Activated gamma-delta T cell treated with anti-CD3 and anti-CD28 coated beads, Interleukin-2, amount 50 U/mL, for 16 hours (primary cell): ENCODE measurements at places on chromosomes 7 and 10.

- no peak for DNase-seq
Measured at GRCh38 chr10:100374200-100374655, 27.2 kb downstream of the SCD start.

- no peak for DNase-seq
Measured at GRCh38 chr7:96173781-96174180, 148.1 kb downstream of the SLC25A13 start.

DNA sequence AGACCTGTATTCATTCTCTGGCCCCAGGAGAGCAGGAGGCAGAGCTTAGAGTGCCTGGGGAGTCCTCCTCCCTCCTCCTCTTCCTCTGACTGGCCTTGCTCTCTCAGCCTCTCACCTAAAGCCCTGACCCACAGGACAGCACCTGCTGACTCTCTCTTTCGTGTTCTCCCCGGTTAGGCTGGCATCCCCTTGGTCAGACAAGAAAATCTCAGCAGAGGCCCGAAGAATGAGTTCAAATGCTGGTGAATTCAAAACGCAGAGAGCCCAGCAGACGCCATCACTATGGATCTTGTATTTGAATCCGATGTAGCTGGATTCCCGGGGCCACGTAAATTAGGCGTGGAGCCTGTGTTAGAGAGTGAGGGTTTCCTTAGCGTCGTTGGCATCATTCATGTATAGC lies 255.3 kb downstream of the KLF6 start:
- DNase-seq: no peak

GRCh38 chr7:45718464-45719330 lies 144.5 kb downstream of the ADCY1 start:
- no peak for DNase-seq

- no peak for DNase-seq
Measured at GRCh38 chr7:105250706-105251105, 138.0 kb downstream of the SRPK2 start.

GRCh38 chr10:124075231-124075955 lies 18.0 kb downstream of the CHST15 start:
- no peak for DNase-seq

GRCh38 chr7:156074084-156074483 lies 261.8 kb upstream of the SHH start:
- DNase-seq: no peak

DNA sequence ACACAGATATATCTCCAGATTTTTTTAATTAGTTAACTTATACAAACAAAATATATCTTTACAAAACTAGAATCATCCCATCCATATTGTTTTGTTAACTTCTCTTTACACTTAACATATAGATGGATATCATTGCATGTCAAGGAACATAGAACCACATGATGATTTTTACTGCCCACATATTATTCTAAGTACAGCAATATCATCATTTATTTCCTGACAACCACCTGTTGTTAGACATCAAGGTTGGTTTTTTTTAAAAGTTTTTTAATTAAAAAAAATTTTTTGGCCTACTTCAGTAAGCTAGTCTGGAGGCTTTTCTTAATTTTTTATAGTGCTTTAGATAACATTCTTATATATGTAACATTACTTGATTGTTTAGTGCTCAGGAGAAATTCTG lies 38.9 kb upstream of the BAMBI start:
- DNase-seq: no peak

GRCh38 chr10:130932326-130933007 lies 379.1 kb downstream of the TCERG1L start:
- DNase-seq: no peak

GRCh38 chr10:102642736-102643335 lies 1.4 kb upstream of the TRIM8 start:
- no peak for DNase-seq

DNA sequence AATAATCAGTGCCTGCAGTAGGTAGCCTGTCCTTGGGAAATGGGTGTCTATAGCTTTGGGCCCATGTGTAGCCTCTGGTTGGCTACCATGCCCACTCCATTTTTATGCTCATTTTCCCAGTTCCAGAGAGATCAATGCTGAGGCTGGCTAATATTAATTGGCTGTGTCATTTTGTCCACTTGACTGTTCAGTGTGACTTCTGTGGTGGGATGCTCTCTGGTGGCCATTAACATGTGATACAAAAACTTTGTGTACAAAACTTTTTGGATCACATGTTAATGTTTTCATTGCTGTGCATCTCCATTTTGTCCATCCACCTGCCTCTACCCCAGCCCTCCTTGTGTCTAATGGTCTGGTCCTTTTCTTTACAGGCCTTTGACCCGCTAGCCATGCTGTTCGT lies 22.7 kb downstream of the VIM start:
- no peak for DNase-seq

GRCh38 chr10:15167411-15168290 lies 842 bp downstream of the NMT2 start:
- DNase-seq: peak; percentile 24

- no peak for DNase-seq
Measured at GRCh38 chr7:44629829-44630522, 23.5 kb downstream of the OGDH start.

- no peak for DNase-seq
Measured at GRCh38 chr10:55897490-55897921, 463.6 kb downstream of the ZWINT start.

DNA sequence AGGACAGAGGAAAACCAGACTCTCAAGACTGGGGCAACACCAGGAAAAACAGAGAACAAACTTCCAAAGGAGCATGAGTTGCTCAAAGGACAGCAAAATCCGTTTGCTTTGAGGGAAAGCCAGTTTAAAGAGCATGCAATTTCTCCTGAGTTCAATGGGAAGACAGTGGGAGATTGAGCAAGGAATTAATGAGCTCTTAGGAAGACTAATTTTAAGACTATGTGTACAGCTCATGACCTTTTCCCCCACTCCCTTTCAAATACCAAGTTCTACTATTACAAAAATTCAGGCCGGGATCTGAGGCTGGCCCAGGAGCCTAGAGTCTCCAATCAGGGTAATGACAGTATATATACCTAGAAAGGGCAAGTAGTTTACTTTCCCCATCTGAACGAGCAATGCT lies 79.2 kb downstream of the EPDR1 start:
- no peak for DNase-seq

GRCh38 chr10:97475936-97476594 lies 22.2 kb downstream of the MMS19 start:
- DNase-seq: no peak

DNA sequence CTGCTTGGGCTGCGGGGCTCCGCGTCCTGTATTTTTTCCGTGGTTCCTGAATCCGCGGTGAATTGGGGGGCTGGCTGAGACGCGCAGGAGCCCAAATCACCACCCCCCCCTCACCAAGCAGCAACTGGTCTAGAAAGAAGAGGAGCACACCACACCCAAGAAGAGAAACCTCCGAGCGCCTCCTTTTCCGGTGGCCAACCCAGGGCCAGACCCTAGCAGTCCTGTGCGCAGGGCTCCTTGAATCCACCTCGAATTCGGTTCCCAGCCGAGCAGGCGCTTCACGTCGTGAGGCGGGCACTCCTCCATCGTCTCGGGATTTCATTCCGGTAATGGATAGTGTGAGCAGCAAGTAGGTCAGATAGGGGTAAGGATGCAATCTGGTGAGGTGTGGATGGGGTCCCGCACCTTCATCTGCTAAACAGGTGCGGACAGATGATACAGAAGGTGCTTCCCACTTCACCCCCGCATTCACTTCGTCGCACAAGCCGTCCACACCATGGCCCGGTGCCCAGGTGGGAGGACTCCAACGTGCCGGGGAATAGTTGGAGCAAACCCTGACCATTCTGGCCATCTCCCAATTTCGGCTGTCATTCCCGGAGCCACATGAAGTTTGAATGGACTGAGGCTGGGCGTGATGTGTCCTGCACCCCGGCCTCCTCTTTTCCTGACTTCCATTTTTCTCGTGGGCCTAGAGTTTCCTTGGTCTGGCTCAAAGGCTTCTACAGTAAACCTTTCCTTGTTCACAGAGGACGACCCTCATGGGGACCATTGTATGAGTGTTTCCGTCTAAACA lies 19.8 kb upstream of the ZNF273 start:
- no peak for DNase-seq

GRCh38 chr10:70690589-70690988 lies 18.3 kb downstream of the ADAMTS14 start:
- DNase-seq: no peak

GRCh38 chr7:27144781-27145164 lies 1.3 kb upstream of the HOXA5 start:
- DNase-seq: no peak

DNA sequence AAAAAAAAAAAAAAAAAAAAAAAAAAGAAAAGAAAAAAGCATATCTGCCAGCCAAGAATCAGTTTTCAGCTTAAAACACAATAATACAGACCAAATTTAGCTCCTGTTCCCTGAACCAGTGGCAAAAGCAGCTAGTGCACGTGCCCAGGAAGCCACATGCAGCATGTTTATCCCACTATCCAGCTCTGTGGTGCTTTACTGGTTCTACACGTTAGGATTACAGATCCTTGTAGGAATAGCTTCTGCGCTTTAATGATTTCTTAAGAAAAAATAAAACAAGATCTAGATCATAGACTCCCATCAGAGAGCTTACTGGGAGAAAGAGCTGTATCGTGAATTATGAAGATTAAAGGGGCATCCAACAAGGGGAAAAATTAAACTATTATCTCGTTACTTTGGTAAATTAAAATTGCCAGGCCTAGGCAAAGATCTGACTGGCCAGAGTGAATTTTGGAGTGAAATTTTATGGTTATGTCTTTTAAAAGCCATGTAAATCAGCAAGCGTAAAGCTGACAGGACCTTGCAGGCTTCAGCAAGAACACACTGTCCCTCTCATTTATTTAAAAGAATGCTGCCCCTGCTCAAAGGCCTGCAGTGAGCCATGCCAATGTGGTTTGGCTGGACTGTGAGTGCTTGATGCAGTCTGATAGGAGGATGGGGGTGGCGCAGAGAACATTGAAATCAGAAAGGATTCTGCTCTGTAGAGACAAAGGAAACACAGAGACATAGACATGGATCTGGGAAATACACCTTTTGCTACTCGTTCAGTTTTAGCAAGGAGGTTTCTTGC lies 177.3 kb upstream of the PHYHIPL start:
- no peak for DNase-seq

DNA sequence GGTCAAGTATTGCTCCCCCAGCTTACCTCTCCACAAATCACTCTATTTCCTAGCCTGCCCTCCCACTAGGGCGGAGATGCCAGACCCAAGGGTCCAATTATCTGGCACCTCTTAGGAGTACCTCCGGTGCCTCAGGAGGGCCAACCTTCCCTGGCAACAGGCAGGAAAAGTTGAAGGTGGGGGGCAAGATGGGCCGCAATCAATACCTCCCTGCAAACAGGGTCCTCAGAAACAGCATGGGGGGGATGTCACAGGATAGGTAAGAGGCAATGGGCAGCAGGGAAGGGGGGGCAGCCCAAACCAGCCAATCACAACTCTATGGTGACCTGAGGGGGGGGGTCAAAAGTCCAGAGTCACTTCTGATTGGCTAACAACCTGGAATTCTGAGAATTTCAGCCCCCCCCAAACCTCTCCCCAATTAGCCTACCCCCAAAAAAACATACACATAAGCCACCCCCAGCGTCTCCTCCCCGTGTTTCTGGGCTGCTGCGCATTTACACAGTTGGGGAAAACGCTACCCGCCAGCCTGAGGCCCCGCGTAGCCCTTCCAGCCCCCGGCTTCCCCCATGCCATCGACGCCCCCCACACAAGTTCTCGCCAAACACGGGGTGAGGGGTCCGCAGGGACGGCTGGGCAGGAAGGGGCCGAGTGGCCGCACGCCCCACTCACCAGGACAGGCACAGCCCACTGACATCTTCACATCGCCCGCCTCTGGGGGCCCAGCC lies 589 bp downstream of the LDB1 start:
- DNase-seq: no peak

GRCh38 chr7:29684787-29685650 lies 121.3 kb upstream of the WIPF3 start:
- DNase-seq: peak; percentile 15

DNA sequence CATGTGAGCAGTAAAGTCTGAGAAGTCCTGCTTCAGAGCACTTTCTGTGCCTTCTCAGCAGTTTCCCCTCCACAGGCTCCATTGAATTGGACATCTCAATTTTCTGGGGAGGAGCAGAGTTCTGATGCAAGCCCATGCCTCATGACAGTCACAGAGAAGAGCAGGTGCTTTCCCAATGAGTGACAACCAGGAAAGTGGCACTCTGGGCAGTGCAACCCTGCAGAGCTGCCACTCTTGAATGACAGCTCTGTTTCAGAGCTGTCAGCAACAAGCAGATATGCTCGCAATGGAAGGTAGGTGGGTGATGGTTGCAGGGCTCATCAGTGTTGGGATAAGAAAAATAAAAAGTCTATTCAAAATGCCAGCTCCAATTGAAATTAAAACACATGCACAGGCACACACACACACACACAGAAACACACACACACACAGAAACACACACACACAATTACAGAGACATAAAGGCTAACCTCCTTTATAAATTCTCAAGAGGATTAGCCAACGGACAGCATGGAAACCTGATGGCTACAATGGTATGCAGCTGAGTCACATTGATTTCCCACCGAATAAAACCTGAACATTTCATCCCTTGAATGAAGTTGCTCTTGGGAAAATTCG lies 50.5 kb downstream of the C10orf67 start:
- DNase-seq: no peak

- no peak for DNase-seq
Measured at GRCh38 chr7:28749638-28750037, 208.5 kb downstream of the TRIL start.

- no peak for DNase-seq
Measured at GRCh38 chr10:61974601-61975390, 73.3 kb downstream of the ARID5B start.

- no peak for DNase-seq
Measured at GRCh38 chr7:50056131-50056530, 36.9 kb downstream of the ZPBP start.

DNA sequence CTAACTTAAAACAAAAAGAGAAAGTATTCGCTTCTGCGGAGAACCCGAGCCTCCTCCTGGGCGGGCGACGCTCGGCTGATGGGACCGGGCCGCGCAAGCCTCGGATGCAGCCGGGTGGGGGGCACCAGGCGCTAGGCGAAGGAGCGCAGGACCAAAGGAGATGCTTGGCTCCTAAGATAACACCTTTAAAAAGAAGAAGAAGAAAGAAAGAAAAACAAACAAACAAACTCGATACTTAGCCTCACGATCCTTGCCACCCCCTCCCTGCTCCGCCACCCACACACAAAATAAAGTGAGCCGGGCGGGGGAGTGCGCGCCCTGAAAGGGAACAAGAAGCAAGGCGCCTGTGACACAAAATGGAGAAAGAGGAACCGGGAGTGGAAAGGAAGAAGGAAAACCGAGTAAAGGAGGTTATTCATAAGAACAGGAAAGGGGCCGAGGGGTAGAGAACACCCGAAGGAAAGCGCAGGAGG lies 34.0 kb upstream of the EBLN1 start:
- DNase-seq: peak; percentile 30
